ENCODE measurements at places on chromosomes 1 and 21.

GRCh38 chr1:1391225-1391624, 7.9 kb downstream of the CCNL2 start:
- no peak for DNase-seq

GRCh38 chr1:32883338-32884031, 2.8 kb upstream of the HPCA start:
- DNase-seq, result no peak

DNA sequence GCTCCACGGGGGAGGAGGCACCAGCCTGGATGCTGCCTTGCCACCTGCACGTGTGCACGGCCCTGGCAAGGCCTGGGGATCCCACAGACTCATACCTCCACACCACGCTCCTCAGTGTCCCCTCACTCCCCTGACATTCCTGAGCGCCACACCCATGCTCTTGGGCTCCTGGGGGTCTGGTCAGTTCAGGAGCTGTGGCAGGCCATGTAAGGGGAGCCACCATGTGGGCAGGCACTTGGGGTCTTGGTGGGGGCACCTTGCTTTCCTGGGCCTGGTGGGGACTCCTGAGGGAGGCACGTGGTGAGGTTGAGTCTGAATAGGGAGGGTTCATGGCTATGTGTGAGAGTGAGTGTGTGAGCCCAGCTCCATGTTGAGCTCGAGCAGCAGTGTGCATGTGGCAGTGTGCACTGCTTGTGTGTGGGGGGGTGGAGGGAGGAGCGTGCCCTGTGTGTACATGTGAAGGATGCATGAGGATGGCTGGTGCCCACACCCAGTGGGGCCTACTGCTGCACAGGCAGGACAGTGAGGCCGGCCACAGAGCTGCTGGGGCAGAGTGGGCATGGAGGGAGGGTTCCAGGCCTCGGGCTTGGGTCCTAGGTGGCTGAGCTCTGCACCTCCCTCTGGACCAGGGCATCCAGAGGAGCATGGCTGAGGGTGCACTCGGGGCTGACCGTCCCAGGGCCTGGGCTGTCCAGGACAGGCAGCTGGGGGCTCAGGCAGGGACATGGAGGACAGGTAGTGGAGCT, 1.6 kb downstream of the GJC2 start:
- no peak for DNase-seq

DNA sequence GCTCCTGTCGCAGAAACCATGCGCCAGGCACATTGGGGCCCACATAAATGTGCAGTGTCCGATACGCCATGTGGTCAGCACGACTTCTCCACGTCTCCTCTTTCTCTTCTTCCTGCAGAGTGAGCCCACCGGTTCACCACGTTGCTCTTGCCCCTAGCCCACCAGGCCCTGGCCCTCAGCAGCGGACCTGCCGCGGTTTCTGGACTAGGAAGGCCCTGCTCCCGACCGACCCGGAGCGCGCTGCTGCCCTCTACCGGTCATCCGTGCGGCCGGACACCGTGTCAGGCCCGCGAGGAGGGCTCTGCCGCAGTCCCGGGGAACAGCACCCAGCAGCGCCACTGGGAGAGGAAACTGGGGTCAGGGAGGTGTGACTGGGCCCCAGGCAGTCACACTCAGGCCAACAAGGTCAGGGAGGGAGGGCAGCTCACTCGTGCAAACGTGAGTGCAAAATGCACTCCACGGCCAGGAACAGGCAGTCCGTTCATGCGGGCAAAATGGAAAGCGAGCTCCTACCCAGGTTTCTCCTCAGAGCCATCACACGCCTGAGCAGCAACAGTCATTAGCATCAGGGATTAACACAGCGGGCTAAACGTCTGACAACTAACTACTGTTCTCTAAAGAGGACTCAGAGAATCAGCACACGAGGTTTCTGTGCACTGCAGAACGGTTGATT, 13.7 kb downstream of the TLR5 start:
- peak; percentile 62 for DNase-seq

DNA sequence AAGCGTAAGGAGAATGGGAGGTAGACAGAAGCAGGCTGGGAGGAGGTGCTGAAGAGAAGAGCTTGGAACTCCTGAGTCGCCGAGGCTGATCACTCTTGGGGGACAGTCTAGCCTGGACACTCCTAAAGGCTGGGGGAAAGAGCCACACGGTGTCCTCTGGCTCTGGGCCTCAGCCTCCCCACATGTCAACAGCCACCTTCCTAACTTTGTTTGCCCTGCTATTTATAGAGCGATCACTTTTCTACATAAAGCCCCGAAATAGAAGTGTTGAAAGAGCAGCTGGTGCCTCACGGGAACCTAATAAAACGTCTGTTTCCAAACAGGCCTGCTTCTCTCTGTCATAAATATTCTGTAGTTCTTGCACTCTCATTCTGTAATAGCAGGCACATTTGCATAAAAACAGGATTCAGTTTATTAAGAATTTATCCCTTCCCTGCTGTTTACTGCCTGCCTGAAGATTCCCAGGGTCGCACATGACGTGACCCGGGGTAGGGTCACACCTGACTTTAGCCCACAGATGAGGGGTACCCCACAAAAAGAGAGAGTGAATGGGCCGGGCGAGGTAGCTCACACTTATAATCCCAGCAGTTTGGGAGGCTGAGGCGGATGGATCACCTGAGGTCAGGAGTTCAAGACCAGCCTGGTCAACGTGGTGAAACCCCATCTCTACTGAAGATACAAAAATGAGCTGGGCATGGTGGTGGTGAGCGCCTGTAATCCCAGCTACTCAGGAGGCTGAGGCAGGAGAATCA, 212.5 kb downstream of the TOMM20 start:
- DNase-seq, result no peak

DNA sequence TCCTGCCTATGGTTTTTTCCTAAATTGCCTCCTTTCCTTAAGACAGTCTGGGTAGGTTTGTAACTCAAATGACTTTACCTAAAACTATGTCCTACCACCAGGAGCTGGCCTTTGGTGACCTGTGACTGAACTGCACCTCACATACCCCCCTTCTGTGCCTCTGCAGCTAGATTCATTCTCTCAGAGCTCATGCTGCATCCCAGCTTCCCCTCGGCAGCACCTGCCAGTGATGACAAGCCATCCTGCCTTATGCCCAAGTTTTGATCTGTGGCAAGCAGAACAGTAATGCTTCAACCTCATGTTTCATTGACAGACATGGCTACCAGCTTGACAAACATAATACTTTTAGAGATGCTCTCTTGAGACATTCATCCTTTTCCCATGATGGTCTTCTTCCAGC, 141.9 kb downstream of the TSEN15 start:
- DNase-seq, result no peak

DNA sequence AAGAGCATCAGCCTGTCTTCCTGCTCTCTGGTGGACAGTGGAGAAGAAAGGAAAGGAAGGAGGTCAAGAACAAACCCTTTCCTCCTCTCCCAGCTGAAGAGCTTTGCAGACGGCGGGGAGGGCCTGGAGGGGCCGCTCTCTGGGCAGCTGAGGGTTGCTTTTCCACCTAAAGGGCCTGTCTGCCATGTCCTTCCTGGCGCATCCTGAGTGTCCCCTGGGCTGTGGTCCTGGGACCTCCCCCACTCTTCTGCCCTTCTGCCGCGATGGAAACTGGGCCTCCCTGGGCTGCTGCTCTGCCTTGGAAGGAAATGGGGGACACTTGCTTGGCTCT, 107.0 kb downstream of the ETS2 start:
- DNase-seq, result no peak

DNA sequence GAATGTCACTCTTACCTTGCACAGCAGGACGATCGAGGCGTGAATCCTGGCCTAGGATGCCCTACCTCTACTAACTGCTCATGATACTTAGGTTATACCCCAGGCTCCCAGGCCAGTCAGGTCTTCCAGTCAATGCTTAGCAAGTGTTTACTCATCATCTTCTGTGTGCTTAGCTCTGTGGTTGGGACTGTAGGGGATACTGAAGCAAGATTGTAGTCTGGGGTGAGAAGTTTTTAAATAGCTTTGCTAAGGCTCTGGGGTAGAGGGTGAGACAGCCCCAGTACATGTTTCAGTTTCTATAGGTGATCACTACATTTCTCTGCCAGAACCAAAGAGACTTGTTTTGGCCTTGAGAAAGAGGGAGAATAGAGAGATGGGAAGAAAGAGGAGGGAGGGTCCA, 250.8 kb upstream of the KIAA0040 start:
- no peak for DNase-seq

GRCh38 chr1:14561014-14561693, 37.3 kb upstream of the KAZN start:
- no peak for DNase-seq

DNA sequence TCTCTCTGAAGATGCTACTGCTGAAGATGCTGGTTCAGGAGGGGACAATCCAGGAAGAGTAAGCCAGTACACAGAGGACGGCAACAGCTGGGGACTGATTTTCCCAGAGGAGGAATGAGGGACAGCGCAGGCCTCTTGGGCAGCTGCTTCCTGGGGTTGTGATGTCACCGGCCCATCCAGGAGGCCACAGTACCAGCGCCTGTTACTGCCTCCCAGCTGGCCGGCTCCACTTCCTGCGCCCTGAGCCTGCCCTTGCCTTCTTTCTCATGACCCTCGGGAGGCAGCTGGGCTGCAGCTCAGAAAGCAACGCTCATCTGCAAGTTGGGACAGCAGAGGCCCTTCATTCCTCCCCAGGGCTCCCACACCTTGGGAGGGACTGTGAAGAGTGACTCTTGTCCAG, 21.9 kb upstream of the ID3 start:
- DNase-seq, result no peak

DNA sequence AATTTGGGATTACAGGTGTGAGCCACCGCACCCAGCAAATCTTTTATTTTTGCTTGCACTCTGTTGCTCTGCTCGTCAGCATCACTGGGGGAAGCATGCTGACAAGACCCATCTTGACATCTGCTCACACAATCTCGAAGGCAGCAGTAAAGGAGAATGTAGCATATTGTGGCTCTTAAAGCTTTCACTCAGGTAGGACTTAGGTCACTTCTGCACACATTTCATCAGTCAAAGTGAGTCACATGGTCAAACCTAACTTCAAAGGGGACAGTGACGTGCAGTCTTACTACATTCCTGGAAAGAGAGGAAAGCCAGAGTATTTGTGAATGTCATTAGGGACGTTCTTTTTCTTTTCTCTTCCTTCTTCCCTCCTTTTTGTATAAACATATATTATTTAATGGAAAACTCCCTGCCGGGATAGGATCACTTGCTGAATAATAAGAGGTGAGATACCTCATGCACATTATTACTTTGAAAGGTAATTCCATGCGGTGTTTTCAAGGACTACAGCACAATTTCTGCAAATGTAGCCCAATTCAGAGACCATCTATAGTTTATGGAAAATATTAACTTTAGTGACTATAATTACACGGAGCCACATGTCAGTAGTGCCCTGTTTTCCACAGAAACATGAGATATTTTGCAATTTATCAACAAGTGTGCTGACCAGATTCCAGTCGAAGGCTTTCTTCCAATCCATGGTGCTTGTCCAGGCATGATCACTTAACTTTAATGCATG, 19.3 kb upstream of the ACBD6 start:
- DNase-seq, result no peak

DNA sequence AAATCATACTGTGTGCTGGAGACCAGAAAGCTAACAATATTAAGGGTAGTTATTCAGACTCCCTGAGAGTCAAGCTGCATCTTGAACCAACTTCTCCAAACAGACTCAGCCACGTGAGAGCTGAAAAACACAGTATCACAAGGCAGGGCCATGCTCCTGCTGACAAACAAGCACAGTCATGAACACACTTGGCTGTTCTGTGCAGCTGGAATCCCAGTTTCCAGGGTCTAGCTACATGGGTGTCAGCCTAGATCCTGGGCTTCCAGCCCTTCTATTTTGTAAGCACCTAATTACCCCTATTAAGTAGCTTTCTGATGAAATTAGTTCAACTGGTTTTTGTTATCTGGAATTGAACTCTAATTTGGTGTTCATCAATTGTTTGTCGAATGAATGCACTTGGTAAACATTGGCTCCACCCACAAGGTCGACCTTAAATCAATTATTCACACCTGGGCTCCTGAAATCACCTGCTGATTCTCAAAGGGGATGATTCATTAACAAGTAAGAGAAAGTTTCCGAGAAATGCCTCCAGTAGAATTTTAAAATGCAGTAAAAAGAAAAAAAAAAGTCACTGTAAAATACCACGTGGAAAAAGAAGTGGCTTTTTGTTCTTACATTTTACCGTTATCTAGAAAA, 179.3 kb downstream of the ZC3H11B start:
- DNase-seq, result no peak

- DNase-seq, result no peak
These were observed 22.4 kb upstream of the COL6A1 start for GRCh38 chr21:45959182-45959581.

GRCh38 chr1:6491480-6491962, at the start of gene PLEKHG5:
Gene PLEKHG5, minus strand, starts transcription at chr1:6491667. Its CDS starts 14,096 bp downstream, at chr1:6477571.
- DNase-seq, result no peak

- DNase-seq, result peak; percentile 90
These were observed 150.2 kb downstream of the PRDM16 start for GRCh38 chr1:3219005-3219790.

- DNase-seq, result no peak
These were observed 148.0 kb upstream of the ZRANB2 start for GRCh38 chr1:71228742-71229365.

DNA sequence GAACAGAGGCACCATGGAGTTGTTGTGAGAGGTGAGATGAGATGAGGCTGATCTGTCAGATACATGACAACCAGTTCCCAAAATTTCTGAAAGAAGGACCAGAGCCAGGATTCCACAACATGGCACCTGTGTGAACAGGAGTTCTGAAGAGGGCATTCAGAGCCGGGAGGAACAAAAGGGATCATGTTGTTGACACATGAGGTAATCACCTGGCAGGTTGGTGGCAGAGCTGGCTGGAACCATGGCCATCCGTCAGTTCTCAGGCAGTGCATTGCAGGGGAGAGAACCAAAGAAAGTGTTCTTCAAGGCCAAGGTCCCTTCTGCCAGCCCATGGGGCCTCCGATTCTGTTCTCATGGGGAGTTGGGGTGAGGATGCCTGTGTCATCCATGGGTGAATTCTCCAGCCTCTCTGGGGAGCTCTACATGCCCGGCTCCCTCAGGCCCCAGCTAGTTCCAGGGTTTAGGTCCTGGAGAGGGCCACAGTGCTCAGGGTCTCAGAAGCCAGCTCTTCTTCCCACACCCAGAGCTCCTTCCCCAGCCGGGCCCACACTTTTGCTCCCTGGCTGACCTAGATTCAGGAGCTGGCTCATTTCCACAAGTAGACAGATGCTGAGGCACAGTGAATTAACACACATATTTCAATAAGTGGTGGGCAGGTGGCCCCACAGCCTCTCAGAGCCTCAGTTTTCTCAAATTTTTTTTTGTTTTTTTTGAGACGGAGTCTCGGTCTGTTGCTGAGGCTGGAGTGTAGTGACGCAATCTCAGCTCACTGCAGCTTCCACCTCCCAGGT, 49.1 kb upstream of the CTPS1 start:
- DNase-seq, result no peak

DNA sequence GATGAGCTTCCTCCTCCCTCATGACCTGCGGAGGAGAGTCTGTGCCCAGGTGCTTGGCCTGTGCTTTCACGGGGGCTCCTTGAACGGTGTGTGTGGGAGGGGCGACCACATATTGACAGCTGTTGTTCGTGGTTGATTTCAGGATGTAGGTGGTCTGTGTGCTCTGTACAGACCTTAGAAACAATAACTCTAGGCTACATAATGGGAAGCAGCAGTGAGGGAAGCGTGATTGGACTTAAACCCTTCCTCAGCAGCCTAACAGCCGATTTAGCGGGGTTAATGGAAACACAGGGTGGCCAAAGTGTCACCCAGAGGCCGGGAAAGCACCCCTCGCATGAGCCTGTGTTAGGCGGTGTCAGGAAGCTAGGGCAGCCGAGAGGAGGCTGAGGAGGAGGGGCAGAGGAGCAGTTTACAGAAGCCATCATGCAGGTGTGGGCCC, 56.0 kb downstream of the TBCE start:
- no peak for DNase-seq
